NCI-H82 (cell line): ENCODE measurements at places on chromosomes 11 and 22.

- DNase-seq: no peak
Observed at GRCh38 chr11:2706321-2706720, 6.5 kb upstream of the KCNQ1OT1 start.

DNA sequence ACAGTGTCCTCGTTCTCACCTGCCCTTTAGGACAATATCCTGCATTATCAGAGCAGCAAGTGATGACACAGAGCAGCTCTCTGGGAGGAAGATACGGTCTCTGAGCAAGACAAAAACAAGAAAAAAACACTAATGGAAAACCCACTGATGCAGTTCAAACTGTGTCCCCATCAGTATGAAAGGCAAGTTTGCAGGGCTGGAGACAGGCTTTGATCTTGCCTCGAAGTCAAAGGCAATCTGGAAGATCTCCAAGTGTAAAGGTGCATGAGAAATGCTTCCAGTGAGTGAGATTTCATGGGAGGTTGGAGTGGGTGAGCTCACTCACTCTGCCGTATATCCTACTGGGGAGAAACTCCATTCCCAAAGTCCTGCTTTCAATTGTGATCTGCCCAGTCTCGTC, 157.5 kb downstream of the KIRREL3 start:
- no peak for DNase-seq

- peak; percentile 26 for DNase-seq
Observed at GRCh38 chr22:50058906-50059880, 1.1 kb upstream of the TTLL8 start.

GRCh38 chr11:71447791-71448256, 369 bp downstream of the DHCR7 start:
- DNase-seq: peak; percentile 61

DNA sequence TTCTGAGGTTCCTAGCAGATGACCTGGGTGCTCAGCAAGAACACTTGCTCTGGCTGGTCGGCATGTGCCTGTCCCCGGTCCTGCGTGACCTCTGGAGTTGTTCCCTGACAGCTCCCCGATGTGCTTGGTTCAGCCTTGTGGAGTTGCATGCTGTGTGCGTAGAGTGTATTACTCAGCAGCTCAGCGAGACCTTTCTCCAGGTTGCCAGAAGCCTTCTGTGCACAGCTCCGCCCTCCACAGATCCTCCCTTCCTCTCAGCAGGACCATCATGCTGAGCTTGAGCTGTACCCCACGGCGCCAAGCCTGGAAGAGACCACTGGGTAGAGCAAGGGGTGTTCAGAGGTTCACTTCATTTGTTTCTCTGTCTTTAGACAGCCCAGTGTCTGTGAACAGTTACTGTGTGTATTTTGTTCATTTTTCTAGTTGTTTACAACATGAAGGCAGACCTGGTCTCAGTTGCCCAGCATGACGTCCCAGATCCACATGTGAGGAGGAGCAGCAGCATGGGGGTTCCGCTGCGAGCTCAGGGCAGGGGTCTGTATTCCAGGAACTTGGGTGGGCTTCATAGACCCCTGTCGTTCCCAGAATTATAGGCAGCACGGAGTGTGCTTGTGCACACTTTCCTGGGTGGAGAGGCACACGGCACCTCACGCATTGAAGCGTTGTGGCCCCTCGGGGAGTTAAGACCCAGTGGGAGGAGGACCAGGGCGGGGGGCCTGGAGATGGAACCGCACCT, 148.6 kb downstream of the IGLL1 start:
- DNase-seq: no peak

GRCh38 chr11:22477312-22477711, 139.1 kb downstream of the SLC17A6 start:
- no peak for DNase-seq

DNA sequence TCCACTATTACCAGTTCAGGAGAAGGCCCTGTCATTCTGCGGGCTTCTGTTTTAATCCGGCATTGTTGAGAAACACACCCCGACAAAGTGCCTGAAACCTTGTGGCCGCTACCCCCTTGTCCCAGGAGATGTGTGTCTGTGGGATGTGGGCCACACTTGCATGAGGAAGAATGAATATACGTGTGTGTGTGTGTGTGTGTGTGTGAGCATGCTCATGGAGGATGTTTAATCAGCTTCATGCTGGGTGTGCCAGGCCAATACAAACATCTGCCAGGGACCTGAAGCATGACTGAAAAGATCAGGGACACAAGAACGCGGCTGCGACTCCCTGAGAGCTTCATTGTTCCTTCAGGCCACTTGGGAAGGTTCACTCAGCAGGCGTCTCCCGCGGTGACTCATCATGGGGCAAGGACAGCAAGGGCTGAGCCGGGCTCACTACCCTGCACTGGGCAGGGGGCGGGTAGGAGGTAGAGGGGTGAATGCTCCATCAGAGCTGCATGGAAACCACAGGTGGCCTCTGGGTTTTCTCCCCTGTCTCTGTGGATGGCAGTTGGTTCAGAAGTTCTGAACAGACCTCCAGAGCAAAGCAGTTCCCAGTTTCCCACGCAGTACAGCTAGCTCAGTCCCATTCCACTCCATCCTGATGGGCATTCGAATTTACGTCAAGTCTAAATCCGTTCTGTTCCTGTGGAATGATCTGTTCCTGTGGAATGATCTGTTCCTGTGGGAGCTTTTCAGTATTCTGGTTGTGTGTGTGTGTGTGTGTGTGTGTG, 7.0 kb upstream of the MALAT1 start:
- peak; percentile 66 for DNase-seq

DNA sequence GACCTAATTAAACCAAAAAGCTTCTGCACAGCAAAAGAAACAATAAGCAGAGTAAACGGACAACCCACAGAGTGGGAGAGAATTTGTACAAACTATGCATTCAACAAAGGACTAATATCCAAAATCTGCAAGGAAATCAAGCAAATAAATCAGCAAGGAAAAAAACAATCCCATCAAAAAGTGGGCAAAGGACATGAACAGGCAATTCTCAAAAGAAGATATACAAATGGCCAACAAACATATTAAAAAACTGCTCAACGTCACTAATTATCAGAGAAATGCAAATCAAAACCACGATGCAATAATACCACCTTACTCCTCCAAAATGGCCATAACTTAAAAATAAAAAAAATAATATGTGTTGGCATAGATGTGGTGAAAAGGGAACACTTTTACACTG, 5.2 kb downstream of the PLAAT5 start:
- no peak for DNase-seq

DNA sequence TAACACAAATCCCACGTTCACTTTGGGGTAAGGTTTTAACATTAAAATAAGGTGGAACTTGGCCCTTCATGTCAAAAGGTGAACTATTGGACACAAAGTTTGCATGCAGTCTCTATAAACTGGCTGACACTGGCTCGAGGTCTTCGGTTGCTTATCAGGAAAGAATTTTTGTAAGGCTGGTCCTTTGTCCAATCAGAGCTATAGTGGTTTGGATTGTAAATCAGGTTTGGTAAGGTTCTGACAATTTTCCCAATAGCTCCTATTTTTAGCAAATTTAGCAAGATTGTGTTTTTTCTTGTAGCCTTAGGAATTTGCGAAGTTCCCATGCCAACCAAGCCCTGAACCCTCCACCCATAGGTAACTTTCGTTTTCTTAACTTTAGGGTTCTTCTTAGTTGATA, 17.6 kb upstream of the MED17 start:
- no peak for DNase-seq

- DNase-seq: no peak
Observed at GRCh38 chr11:79396001-79396400, 44.8 kb downstream of the TENM4 start.

DNA sequence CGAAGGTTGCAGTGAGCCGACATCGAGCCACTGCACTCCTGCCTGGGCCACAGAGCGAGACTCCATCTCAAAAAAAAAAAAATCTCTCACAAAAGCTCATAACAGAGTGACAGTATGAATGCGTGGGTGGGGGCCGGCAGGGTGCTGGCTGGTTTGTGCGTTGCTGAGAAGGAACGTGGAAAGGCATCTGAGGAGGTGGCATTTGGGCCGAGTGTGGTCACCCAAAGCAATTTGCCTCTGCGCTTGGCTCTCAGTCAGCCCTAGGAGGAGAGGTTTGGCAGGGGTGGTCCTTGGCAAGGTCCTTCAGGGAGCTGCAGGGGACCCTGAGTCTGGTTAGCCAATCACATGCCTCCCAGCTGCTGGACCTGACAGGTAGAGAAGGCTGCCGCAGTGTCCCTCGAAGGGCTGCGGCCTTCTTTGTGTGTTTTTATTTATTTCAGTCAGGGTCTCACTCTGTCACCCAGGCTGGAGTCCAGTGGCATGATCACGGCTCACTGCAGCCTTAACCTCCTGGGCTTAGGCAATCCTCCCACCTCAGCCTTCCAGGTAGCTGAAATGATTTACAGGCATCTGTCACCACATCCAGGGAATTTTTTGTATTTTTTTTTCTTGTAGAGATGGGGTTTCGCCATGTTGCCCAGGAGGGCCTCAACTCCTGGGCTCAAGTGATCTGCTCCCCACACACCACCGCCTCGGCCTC, 23.5 kb upstream of the OSBPL5 start:
- no peak for DNase-seq

DNA sequence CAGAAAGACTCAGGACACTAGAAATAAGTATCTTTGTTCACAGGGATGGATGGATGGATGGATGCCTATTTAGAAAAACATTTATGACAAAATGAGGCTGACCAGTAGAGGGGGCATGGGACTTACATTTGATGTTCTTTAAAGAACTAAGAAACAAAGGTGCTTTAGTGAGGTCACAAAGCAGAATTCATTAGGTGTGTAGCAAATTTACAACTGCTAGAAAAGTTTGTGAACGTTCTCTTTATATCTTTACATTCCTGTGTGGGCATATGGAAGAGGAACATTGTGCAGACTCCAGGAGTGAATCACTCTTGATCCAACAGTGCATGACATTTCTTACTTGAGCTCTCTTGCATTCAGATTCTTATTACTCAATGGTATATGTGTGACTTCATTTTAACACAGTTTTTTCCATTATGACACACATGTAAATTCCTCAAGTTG, 15.8 kb upstream of the SIK2 start:
- peak; percentile 74 for DNase-seq
